ENCODE measurements at places on chromosomes 7 and 10.

GRCh38 chr7:4079366-4079765, 602.7 kb upstream of the FOXK1 start:
- DNase-seq = no peak

- DNase-seq = no peak
Observed at GRCh38 chr7:110591341-110591740, 499.6 kb upstream of the LRRN3 start.

GRCh38 chr7:94561841-94562514, 52.4 kb downstream of the CASD1 start:
- DNase-seq = no peak

- DNase-seq = no peak
Observed at GRCh38 chr7:8177109-8177933, 84.6 kb downstream of the ICA1 start.

DNA sequence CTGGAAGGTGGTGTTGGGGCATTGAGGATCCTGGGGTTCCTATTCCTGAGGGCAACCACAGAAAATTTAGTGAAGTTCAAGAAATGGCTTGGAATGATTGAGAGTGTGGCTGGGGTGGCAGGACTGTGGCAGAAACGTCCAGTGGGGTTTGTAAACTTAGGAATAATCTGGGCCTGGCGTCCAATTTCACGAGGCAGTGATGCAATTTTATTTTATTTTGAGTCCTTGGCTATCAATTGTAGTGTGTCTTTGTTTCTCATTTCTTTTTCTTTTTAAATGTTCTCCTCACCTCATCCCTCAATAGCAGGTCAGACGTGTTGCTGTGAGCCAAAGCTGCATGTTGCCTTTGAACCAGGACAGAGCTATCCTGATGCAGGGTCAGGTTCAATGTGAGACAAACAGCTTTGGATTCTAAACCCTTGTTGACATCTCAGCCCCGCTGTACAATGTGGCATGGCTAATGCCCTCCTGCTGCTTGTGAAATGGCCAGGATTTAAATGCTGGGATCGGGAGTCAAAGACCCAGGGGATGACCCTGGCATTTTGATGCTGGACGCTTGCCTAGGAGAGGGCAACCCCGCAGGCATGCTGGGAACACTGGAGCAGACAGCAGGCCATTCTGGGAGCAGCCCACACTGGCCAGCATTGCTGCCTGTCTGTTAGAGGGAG, 64.8 kb downstream of the RBM20 start:
- DNase-seq = no peak

DNA sequence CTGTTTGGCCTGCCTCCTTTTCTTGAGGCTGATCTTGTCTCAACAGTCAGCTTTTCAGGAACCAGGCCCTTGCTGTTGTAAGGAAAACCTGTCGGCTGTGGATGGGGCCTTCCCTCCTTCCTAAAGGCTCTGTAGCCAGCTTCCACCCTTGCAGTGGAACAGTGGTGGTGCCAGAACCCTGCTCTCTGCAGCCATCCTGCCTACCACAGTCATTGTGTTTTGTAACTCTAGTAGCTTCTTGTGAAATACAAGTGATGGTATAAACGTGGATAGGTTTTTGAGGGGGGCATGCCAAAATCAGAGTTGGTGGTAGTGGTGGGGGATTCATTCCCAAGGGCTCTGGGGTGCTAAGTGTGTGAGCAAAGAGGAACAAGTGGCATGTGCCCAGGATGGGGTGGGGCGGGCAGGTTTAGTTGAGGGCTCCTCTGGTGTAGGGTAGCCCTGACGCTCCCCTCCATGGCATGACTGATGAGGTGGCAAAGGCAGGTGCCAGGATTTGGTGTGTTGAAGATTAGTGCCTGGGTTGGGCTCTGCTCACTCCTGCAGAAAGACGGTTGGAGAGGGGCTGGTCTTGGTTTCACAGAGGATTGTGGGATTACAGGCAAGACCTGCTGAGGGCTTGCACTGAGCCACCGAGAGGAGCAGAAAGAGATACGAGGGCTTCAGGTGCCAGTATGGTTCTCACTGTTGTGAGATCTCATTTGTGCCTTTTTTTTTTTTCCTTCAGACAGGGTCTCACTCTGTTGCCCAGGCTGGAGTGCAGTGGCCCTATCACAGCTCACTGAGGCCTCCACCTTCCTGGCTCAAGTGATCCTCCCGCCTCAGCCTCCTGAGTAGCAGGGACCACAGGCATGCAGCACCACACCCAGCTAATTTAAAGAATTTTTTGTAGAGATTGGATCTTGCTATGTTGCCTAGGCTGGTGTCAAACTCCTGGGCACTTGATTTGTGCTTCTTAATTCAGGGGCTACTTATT, 7.4 kb downstream of the TSPAN14 start:
- no peak for DNase-seq

GRCh38 chr7:158616050-158616449, 28.4 kb upstream of the PTPRN2 start:
- DNase-seq = no peak

DNA sequence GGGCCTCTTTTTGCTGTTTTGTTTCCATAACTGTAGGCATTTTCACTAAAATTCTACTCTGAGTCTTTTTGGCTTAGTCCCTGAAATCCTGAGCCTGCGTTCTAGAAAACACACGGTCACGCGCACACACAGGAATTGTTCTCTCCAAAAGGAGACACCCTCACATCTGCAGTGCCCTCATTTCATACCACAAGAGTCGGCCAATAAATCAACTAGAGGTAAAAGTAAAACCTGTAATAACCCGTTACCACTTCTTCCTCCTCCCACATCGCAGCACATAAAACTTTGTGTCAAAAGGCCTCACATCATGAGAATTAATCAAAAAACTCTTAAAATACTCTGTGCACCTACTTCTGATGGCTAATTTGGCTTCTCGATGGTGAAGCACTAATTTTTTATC, 133.3 kb upstream of the MGMT start:
- DNase-seq = no peak

DNA sequence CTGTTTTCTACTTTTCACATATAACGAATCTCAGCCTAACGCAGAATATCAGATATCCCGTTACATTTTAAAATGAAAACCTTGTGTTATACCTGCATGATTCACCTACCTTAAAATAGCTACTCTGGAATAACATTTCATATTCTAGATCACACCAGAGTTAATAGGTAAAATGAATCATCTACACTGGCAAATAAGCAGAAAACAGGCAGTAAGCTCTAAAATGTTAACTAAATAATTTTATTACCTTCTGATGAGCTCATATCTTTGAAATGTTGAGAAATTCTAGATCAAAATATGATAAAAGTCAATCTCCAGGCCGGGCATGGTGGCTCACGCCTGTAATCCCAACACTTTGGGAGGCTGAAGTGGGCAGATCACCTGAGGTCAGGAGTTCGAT, 71.3 kb downstream of the CPEB3 start:
- DNase-seq = no peak

- no peak for DNase-seq
Observed at GRCh38 chr7:157389951-157390730, 53.3 kb downstream of the DNAJB6 start.

DNA sequence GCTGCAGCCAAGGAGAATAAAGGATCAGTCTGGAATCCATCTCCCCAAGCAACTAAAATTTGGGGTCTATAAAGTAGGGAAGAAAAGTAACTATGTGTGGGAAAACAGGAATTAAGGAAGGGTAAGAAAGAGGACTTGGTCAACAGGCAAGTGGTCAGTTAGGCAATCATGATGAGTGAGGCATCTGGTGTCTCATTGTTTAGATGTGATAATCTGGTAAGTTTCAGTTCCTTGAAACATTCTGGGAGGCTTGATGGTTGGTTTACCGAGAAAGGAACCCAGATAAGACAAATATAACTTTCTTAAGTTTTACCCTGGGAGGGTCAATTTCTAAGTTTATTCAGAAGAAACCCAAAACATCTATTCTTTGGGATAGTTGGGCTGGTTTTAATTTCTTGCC, 22.3 kb downstream of the HYAL4 start:
- DNase-seq = no peak

DNA sequence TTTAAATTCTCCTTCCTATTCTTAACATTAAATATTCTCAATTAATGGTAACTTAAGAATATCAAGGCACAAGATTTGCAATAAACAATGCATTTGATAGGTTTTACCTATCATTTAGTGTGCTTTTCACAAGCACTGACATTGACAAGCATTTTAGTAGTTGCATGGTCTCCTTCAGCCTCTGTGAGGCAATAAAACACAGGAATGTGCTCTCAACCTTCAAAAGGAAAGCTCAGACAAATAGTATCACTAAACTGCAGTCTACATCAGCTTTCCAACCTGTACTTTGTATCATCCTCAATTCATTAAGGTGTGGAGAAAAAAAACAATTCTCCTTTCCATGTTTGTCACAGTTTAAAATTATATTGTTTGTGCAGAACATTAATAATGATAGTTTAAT, 51.1 kb upstream of the TSPAN13 start:
- no peak for DNase-seq

DNA sequence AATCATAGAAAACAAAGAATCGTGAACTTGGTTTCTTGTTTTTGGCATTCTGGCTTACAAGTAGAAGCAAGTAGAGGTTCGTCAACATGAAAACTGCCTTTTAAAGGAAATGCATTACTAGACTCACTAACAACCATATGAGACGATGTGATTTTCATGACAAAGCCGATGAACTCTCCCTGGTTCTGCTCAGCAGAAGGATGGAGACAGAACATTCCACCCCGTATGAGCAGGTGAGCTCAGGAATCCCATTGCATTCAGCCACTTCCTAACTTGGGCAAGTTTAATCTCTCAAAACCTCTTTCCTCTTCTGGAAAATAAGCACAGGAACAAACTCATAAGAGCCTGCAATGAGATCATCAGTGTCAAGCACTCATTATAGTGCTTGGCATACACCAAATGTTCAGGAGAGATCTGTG, 57.4 kb upstream of the SVIL start:
- no peak for DNase-seq

DNA sequence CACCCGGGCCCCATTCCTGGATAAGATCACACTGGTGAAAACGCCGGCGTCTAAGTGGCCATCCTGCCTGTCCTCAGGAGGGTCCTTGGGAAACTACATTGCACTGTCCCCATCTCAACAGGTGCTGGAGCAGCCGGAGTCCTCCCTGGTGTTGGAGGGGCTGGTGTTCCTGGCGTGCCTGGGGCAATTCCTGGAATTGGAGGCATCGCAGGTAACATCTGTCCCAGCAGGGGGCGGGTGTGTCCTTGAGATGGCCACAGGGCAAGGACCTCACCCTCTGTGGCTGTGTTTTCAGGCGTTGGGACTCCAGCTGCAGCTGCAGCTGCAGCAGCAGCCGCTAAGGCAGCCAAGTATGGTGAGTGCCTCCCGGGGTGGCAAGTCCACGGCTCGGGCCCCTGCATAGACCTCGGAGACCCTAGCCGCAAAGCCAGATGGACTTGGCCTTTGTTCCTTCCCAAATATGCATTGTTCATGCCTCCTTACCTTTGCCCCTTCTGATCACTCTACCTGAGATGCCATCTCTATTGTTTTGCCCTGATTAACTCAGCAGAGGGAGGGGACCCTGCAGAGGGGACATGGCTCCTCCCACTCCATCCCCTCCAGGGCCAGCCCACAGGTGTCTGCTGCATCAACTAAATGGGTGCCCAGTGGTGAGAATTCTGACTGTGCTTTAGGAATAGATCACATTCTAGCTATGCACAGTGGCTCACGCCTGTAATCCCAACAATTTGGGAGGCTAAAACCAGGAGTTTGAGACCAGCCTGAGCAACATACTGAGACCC, 23.8 kb downstream of the ELN start:
- DNase-seq = no peak

GRCh38 chr10:129950676-129951075, 13.4 kb downstream of the EBF3 start:
- no peak for DNase-seq

DNA sequence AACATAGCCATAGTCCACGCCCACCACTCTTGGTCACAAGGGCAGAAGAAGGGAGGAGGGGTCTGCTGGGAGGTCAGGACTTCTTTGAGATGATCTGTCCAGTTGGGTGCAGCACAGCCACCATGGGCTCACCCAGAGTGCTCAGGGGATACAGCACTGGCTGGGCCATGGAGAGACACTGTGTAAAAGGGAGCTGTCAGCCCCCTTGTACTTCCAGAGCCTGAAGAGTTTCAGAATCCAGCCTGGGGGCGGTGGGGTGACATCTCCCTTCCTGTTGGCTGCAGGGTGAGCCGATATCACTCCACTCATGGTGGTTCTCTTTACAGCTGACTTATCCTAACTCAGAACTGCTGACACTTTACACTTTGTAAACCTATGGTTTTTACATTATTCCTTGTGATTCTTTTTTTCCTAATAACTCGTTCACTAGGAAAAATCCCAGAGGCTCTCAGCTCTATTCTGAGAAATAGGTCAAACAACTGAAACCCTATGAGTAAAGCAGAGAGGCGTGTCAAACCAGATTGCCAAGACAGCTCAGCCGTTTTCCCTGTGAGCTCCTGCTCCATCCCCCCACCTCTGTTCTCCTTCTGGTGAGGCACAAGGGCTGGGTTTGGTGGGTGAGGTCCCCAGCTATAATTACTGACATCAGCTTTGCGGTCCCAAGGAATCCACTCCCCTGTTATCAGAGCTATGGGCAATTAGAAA, 3.2 kb upstream of the MRPS24 start:
- DNase-seq = no peak

DNA sequence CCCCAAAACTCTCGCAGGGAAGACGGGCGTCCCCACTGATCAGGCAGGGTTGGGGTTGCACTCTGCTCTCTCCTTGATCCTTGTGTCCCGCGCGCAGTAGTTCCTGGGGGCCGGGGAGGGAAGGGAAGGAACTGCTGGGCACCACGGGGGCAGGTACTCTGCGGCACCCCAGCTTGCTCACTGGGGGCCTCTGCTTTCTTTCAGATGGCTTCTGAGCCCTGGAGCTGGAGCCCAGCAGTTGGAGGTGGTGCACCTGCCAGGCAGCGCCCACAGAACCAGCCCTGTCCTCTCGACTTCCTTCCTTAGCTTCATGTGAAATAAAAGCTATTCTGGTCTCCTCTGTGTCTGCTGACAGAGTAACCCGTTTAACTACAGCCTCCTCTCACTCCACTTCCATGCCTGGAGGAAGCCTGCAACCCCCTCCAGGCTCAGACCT, 12.2 kb downstream of the PLAC9 start:
- no peak for DNase-seq

GRCh38 chr7:139092090-139092796, 17.3 kb downstream of the ZC3HAV1 start:
- DNase-seq = no peak

DNA sequence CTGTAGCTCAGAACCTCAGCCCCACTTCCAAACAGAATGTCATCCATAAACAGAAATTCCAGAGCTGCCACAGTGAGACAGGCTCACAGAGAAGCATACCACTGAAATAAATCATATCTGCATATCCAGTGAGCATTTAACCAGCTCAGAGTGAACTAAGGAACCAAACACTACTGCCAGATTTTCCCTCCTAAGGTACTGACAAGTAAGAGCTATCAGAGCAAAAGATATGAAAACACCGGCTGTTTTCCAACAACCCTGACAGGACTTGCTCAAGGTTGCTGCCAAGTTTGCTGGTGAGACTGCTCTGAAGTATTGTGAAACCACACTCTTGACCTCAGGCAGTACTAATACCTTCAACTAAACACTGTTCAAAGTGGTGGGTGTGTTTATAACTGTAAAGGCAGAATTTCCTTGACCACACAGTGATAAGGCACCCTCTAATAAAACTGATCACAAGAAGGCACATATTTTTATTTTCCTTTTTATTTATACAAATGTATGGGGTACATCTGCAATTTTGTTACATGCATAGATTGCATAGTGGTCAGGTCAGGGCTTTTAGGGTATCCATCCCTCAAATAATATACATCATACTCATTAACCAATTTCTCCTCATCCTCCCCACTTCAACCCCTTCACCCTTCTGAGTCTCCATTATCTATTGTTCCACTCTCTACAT, 18.3 kb downstream of the SGMS1 start:
- DNase-seq = no peak

- peak; percentile 43 for DNase-seq
Observed at GRCh38 chr10:110502851-110503301, 5.2 kb downstream of the DUSP5 start.

GRCh38 chr7:74407958-74408357, 45.7 kb upstream of the GTF2IRD1 start:
- DNase-seq = no peak

All from GM12892 (cell line).